ENCODE measurements at places on chromosomes 3 and 15.

DNA sequence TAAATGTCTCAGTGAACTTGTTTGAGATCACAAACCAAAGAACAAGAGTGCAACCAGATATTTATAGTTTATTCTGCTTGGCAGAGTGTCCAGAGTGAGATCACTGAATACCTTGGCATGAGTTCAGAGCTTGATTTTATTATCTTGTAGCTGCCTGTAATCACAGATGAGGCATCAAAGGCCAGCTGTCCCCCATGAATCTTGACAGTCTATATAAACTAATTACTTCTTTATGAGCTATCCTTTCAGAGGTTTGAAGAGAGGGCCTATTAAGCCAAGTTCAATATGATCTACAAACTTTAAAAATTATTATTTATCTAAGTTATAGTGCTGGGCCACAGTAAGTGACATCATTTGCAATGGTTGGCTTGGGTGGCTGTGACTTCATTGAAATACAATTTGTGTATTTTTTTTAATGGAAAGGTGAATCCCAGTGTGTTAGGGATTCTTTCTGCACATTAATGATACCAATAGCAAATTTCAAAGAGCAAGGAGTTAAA lies 251.5 kb downstream of the CLSTN2 start:
- DNase-seq, result no peak

- DNase-seq, result no peak
These were observed 144.2 kb upstream of the ABHD17C start for GRCh38 chr15:80550908-80551260.

GRCh38 chr15:29859973-29860715 lies 37.9 kb upstream of the TJP1 start:
- DNase-seq, result no peak

- DNase-seq, result no peak
These were observed 11.6 kb downstream of the SCN5A start for GRCh38 chr3:38637906-38638305.

- DNase-seq, result no peak
These were observed 47.0 kb downstream of the SUSD5 start for GRCh38 chr3:33171580-33171979.

DNA sequence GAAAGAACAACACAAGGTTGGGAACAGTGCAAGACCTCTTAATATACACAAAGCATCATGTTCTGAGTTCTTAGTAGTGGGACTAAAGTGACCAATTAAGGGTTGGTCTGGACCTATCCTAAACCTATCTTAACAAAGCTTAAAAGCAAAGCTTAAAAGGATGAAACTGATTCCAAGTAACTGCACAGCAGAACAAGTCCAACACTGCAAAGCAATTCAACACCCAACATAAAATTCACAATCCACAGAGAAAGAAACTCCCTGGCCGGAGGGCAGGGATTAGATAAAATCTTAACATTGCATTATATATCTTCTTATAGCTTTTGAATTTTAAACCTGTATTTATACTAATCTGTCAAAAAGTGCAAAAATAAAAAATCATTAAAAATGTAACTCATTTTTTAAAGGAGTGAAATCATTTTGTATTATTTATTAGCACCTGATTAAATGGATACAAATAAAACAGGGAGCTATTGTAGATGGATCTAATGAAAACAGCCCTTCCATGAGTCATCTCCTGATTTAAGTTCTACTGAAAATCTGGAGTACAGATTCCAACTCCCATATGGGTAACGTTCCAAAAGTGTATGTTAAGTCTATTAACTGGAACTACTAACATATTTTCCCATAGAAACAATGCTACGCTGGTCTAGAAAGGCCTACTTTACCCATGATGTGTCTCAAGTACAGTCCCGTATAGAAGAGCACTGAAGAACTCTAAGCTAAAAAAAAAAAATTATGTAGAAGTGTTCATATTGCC lies 34.9 kb downstream of the PIK3R4 start:
- no peak for DNase-seq

DNA sequence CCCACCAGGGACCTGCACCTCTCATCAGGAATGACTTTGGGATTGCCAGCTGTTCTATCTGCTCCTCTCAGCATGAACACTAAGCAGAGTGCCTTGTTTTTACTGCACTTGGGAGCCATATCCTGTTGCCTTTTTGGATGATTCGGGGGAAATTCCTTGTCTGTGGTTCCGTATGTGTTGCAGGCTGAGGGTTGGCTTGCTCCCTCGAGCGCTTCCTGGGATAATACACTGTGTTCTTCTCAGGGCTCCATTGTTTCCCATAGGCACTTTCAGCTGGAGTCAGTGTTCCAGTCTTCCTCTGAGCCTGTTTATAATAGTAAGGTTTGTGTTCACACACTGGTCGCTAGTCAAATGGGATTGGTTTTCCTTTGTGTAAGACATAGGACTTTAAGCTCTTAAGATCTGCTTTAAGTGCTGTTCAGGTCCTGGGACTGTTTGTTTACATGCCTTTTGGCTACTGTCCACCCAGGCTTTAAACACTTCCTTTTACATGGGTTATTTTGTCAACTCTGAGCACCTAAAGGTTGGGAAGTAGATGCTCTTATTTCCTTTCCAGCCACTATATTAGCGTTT lies 23.4 kb downstream of the BOC start:
- no peak for DNase-seq

DNA sequence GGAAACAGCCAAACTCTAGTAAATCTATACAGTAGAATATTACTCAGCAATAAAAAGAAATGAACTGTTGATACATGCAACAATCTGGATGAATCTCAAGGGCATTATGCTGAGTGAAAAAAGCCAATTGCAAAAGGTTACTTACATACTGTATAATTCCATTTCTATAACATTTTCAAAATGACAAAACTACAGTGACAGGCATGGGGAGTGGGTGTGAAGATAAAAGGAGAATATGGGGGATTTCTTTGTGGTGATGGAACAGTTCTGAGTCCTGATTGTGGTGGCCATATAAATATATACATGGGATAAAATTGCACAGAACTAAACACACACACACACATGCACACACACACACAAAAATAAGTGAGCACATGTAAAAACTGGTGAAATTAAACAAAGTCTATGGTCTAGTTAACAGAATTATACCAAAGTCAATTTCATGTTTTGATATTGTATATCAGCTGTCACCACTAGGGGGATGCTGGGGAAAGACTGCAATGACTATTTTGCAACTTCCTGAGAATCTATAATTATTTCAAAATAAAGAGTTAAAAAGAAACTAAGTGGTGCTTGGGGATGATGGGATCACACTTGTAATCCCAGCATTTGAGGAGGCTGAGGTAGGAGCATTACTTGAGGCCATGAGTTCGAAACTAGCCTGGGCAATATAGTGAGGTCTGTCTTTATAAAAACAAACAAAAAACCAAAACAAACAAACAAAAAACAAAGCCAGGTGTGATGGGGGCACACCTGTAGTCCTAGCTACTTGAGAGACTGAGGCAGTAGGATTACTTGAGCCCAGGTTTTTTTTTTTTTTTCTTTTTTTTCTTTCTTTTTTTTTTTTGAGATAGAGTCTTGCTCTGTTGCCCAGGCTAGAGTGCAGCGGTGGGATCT lies 66.0 kb downstream of the SPTSSB start:
- no peak for DNase-seq

- no peak for DNase-seq
These were observed 26.9 kb downstream of the BMF start for GRCh38 chr15:40081691-40082194.

GRCh38 chr3:24365168-24365567 lies 129.5 kb downstream of the THRB start:
- DNase-seq, result no peak

DNA sequence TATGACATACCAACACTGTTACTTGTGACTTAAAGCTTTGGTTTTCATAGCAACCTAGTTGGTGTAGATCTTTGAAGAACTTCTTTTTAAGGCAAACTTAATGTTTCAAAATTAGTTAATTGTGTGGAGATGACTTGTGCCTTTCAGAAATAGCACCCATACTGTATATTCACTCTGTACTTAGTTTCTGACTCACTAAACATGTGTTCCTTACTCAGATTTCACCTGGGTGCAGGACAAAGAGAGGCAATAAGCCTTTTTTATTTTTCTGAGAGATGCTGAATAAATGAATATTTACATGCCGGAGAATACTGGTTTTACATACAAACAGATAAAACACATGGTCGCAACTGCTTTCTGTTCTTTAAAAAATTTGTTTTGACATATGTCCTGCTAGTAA lies 44.8 kb downstream of the SLC25A26 start:
- DNase-seq, result no peak

GRCh38 chr3:177931346-177931745 lies 604.9 kb upstream of the KCNMB2 start:
- no peak for DNase-seq

GRCh38 chr15:67803996-67804843 lies 21.1 kb upstream of the SKOR1 start:
- no peak for DNase-seq

DNA sequence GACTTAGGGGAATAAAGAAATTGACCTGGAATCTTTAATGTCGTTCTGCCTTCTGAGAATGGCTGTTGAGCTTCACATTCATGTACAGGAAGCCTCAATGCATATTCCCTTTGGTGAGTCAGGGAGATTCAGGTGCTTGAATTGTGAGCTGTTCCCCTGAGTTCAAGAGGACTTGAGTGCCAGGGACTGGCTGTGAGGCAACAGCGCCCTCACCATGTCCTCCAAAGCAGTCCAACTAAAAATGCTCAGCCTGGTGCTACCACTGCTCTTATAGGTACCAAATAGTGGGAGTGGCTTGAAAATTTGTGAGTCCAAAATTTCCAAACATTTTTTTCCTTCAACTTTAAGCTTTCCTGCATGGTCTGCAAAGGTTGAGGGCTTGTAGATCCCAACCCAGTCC lies 54.1 kb downstream of the LEO1 start:
- no peak for DNase-seq

- DNase-seq, result no peak
These were observed 156.7 kb downstream of the DIPK2A start for GRCh38 chr3:144128108-144128892.

- no peak for DNase-seq
These were observed 39.6 kb downstream of the GPR160 start for GRCh38 chr3:170077361-170077760.

DNA sequence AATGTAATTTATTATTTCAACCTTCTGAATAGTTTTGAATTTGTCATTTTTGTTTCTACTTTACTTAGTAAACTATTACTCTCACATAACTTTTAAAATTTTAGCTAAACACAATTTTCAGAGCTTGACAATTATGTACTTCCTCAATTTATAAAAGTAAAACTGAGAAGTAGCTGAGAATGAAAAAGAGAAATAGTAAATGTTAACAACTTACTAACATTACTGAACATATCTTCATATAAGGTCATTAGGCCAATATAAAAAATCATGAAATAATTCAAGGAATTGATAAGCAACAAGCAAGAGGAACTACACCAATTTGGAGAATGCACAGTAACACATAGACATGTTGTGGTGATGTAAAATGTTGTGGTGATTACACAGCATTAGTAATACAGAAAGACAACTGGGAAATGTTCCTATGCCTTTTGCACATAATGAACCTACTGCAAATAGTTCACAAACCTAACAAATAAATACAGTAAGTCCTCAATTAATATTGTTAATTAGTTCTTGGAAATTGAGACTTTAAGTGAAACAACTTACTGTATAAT lies 137.9 kb downstream of the CBLB start:
- DNase-seq, result no peak

- no peak for DNase-seq
These were observed at the start of gene GPR62 for GRCh38 chr3:51955175-51955892. GPR62 (plus strand) TSS chr3:51955381; CDS start chr3:51955653, 272 bp downstream.

DNA sequence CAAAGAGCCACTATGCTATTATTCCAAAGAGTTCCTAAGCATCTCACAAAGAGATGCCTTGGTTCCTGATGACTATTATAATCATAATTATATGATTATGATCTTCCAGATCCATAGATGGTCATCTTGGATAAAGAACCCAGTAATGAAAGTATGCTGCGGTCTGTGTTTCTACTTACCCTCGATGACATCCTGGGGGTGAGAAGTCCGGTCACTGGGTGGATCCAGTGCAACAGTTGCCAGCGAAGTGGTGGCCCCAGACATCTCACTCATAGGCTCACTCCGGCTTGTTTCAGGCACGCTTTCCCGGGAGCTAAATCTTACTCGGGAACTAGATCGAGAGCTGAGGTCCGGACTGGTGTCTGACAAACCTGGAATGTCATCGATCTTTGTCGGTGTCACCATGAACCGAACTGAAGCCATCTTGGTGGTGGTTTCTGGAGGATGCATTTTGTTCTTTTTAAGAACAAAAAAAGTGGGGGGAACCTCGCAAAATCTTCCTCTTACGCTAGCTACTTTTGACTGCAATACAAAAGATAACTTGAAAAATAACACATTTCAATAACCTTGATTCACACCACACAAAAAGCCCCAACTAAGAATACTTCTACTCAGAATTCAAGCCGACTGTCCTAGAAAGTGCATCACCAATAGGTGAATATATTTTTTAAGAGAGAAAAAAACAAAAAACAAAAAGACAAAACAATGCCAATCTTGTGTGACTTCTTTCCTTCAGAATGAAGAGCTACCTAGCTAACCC lies 1.2 kb downstream of the SLC12A6 start:
- no peak for DNase-seq

Measured in stimulated activated CD4-positive, alpha-beta T cell treated with anti-CD3 and anti-CD28 coated beads, Interleukin-15, amount 100 ng/mL, for 1 hour (primary cell).